ENCODE measurements at places on chromosomes 12 and 14. TPM values are rescaled to one million over a fixed set of nuclear protein-coding genes. Genes with fewer than 3 reads are reported as not detected.

Gene PFKM
- 48.8 TPM for total RNA-seq

Gene CLEC4D
- total RNA-seq = not detected

Gene ITGA7
- 15.8 TPM for total RNA-seq

DNA sequence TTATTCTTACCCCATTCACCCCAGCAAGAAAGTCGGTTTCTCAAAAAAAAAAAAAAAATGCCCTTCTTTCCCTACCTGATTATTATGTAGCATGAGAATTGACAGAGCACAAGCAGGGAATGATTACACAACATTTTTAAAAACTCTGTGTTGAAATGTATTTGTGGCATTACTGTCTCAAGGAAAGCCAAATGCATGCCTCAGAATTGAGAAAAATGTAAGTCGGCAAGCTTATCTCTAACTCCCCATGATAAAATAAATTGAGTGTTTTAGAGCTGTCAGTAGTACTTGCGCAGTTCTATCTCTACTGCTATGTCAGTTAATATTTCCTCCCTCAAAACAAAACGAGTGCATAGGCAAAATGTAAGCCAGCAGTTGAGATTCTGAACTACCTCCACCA is 25.7 kb downstream of the ANO4 start:
- no peak for DNase-seq

- DNase-seq = no peak
These were observed 76.5 kb upstream of the DHRS4 start for GRCh38 chr14:23877111-23877510.

DNA sequence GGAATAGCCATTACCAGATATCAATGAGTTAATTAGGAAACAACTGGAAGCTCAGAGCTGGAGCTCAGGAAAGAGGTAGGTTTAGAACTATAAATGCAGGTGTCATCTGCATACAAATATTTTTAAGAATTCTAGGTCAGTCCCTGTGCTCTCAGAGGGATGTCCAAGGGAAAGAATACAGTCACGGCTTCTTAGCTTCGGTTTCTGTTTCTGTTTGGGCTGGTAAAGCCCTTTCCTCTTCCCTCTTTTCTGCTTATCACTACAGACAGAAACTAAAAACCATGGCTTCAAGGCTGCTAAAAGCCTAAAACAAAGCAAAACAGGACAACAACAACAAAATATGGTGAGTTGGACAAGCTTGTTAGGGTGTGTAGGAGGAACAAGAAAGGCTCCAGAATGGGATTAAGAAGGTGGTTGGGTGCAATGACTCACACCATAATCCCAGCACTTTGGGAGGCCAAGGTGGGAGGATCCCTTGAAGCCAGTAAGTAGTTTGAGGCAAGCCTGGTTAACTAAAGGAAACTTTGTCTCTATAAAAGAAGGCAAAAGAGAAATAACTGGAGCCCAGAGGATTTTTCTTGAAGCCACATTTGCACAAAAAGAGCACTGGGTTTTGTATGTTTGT is 113.0 kb downstream of the SEC23A start:
- DNase-seq = no peak

All from transverse colon (tissue), 4 donors.